ENCODE measurements at places on chromosomes 11 and 22. TPM values are rescaled to one million over a fixed set of nuclear protein-coding genes. Genes with fewer than 3 reads are reported as not detected.

DNA sequence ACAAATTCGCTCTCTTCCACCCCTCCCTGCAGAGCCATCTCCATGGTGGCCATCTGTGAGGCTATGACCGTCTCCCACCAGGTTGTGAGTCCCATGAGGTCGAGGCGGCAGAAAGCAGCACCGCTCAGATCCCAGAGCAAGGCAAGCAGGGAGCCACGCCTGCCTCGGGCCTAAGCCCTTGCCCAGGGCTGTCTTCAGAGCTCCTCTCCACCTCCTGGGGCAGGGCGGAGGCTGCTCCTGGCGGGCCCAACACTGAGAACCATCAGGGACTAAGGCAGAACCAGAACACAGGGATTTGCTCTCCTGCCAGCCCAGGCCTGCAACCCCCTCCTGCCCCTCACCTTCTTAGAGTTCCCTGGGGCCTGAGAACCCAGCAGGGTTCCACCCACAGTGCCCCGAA, 80.9 kb upstream of the WNT11 start:
- DNase-seq: no peak
- H3K4me1 ChIP-seq: peaks cover 7% of the 10 kb centered on the region
- H3K27ac ChIP-seq: no peak overlapping the region
- H3K27me3 ChIP-seq: no peaks in the 10 kb centered on the region
- no peaks in the 10 kb centered on the region for H3K36me3 ChIP-seq

DNA sequence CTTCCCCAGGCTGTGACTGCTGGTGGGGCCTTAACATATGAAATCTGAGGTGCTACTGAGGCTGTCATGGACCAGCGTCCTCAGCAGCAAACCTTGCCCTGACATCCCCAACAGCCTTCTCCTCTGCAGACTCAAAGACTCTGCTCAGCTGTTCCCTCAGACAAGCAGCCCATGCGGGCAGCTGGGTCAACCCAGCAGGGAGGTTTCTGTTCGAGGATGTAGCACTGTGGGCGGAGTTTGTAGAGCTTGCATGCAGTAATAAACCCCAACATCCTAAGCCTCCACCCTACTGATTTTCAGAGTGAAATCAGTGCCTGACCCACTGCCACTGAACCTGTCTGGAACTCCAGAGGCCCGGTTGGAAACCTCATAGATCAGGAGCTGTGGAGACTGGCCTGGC, 88.8 kb upstream of the XKR3 start:
- DNase-seq: no peak
- no peaks in the 10 kb centered on the region for H3K4me1 ChIP-seq
- H3K36me3 ChIP-seq: no peaks in the 10 kb centered on the region
- H3K27ac ChIP-seq: no peak overlapping the region
- H3K4me3 ChIP-seq: no peak overlapping the region

GRCh38 chr11:110217936-110218335, 78.5 kb downstream of the RDX start:
- no peaks in the 10 kb centered on the region for H3K4me1 ChIP-seq
- H3K36me3 ChIP-seq: no peaks in the 10 kb centered on the region
- H3K27ac ChIP-seq: no peak overlapping the region
- no peak for DNase-seq
- no peaks in the 10 kb centered on the region for H3K27me3 ChIP-seq

DNA sequence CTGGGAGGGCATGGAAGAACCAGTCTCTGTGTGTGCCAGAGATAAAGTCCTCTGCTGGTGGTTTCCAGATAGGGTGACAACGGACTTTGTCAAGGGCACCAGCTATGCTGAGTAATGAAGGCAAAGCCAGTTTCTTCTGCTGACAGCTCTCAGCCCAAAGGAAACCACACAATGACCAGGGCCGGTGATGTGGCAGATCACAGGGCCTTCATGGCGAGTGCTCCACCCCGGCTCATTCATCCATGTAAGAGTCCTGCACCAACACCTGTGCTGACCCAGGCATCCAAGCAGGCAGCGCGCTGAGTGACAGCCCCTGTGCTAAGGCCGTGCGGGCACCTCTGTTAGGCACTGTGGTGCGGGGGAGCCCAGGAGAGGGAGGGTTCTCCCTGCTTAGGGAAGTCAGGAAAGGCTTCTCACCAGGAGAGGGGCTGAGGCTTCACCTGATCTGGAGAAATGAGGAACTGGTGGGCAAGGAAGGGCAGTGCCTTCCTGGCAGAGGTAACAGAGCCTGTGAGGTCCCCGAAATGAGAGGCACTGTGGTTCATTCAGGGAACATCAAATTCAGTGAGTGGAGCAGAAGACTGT, 33.8 kb downstream of the TP53I11 start:
- DNase-seq: no peak
- H3K4me1 ChIP-seq: peaks cover 2% of the 10 kb centered on the region
- H3K27me3 ChIP-seq: no peaks in the 10 kb centered on the region
- H3K27ac ChIP-seq: no peak overlapping the region

TMPRSS6 gene
- total RNA-seq: not detected

DNA sequence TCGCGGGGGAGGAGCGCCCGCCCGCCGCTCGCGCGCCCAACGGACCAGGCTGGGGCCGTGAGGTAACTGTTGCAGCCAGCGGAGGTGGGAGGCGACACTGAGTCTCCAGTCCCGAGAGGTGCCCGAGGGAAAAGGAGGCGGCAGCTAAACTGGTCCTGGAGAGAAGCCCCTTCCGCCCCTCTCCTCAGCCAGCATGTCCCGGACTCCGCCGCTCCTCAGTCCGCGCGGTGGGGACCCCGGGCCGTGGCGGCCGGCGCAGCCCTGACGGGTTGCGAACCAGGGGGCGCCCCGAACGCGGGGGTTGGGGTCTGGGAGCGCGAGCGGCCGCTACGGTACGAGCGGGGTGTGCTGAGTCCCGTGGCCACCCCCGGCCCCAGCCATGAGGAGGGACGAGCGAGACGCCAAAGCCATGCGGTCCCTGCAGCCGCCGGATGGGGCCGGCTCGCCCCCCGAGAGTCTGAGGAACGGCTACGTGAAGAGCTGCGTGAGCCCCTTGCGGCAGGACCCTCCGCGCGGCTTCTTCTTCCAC, at the start of gene PDE3B:
PDE3B (plus strand) TSS at position 108 of the 529 bp plus-strand sequence; CDS start at position 380, 272 bp downstream.
- peaks cover 18% of the 10 kb centered on the region for H3K4me1 ChIP-seq
- peak; percentile 35 for DNase-seq
- peak within 1 kb of the TSS; percentile 15 for H3K27ac ChIP-seq

ZBTB16 gene
- total RNA-seq: 19.5 TPM

PANX3 gene
- not detected for total RNA-seq

DNA sequence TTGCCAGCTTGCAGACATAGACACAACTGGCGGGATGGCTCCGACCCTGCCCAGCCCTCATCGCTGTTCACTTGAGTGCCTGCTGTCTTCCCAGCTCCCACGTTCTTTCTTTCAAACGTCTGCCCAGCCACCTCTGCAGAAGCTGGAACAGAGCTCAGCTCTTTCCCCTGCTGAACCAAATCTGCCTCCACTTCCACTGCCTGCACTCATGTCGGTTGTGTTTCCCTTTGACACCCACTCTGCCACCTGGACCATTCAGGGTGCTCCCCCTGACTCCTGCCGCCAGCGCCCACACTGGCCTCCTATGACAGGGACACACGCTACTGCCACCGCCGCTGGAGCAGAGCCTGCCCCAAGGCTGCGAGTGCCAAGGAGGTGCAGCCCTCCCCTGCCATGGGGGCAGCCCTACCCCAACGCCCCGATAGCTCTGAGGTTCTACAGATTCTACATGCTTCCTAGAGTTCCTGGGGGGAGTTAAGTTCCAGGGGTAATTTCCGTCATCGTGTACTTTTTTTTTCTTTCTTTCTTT, 37.9 kb downstream of the TST start:
- H3K27ac ChIP-seq: no peak overlapping the region
- no peak overlapping the region for H3K4me3 ChIP-seq
- H3K4me1 ChIP-seq: no peaks in the 10 kb centered on the region
- no peak for DNase-seq

DNA sequence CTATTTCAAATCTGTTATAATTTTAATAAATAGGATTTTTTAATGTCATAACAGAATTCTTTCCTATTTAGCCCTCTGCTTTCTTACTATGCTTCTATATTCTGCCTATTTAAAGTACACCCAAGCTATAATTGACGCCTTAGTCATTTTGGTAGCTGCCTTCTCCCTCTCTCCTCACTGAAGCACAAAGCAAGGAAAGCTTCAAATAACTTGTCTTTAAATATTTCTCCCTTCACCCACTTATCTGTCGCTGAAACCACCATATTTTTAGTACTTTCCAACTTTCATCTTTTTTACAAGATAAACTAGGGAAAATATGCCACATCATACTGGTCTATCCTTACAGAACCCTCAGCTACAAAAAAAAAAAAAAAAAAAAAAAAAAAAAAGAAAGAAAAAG, 127.9 kb downstream of the ENTHD1 start:
- DNase-seq: no peak
- no peaks in the 10 kb centered on the region for H3K36me3 ChIP-seq
- H3K4me1 ChIP-seq: no peaks in the 10 kb centered on the region
- H3K4me3 ChIP-seq: no peak overlapping the region
- H3K27ac ChIP-seq: no peak overlapping the region
- H3K27me3 ChIP-seq: peaks cover 17% of the 10 kb centered on the region

TCIRG1 gene
- total RNA-seq: 124 TPM
